Activated CD4-positive, alpha-beta memory T cell treated with anti-CD3 and anti-CD28 coated beads for 36 hours (primary cell): ENCODE measurements at places on chromosomes 11 and 22. TPM values are rescaled to one million over a fixed set of nuclear protein-coding genes. Genes with fewer than 3 reads are reported as not detected.

DNA sequence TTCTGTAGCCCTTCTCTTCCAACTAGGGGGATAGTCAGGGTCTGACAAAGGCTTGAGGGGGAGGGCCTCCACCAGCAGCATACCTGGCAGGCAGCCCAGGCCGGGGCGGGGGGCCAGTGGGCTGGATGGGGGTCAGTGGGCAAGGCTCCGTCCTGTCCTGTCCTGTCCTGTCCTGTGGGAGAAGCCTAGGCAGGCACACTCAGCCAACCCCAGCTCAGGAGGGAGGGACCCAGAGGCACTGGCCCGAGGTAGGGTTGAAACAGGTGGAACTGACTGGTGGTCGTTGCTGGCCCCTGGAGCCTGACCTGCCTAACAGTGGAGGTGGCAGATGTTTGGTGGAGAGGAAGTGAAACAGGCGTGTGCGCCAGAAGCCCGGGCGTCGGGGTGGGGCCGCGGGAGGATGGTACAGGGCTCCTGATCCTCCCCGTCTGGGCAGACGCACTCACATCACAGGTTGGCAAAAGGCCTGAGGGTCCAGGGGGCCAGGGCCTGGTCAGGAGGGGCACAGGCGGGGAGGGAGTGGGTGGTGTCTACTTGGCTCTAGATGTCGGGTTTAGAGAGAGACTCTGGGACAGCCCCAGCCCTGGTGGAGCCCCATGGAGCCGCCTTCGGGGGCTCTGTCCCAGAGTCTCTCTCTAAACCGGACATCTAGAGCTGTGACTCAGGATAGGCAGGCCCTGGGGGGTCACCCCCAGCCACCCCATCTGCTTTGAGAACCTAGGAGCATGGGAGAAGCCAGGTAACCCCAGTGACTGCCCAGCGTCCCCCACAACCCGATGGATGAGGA is 32.5 kb upstream of the GRAMD4 start:
- no peak overlapping the region for H3K27ac ChIP-seq
- no peaks in the 10 kb centered on the region for H3K27me3 ChIP-seq
- DNase-seq, result peak; percentile 50
- H3K36me3 ChIP-seq, result no peaks in the 10 kb centered on the region
- H3K4me3 ChIP-seq, result peak overlapping the region; percentile 42

DNA sequence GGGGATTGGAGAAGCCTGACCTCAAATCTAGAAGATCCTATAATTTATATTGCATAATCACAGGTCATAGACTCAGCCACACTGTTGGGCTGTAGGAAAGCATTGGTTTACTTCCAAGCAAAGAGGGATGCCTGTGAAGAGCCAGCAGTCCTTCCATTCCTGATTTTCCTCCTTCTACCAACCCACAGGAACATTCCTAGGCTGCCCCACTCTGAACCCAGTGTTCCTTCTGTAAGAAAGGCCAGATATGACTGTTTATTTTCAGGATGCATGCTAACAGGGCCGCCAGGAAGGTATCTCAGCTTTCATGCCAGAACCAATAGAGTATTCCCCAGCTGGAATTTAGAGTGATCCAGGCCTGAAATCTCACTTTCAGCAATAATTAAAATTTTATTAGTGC is 197.1 kb downstream of the ETS1 start:
- DNase-seq, result no peak
- H3K36me3 ChIP-seq, result no peaks in the 10 kb centered on the region
- H3K4me3 ChIP-seq, result no peak overlapping the region
- no peak overlapping the region for H3K27ac ChIP-seq

DNA sequence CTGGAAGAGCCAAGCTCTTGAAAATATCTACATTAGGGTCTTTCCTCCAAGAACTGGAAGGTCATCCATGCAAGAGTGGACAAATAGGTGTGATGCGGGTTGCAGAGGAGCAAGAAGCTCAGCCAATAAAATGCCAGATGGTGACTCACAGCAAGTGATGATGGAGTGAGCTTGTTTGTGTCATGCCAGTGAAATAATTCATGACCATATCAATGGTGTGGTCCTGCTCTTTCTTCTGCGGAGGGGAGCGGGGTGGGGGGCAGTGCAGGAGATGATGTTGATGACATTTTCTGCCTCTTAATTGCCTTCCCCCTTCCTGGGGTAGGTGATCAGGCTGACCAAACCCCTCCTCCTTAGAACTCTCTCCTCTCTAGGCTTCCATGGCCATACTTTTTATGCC is 118.5 kb upstream of the TIMP3 start:
- H3K4me1 ChIP-seq, result no peaks in the 10 kb centered on the region
- no peak overlapping the region for H3K27ac ChIP-seq
- DNase-seq, result no peak
- no peak overlapping the region for H3K4me3 ChIP-seq
- peaks cover 33% of the 10 kb centered on the region for H3K27me3 ChIP-seq

GRCh38 chr11:63896071-63896470 is 20.9 kb downstream of the RCOR2 start:
- peaks cover 24% of the 10 kb centered on the region for H3K4me1 ChIP-seq
- H3K4me3 ChIP-seq, result no peak overlapping the region
- no peaks in the 10 kb centered on the region for H3K27me3 ChIP-seq
- H3K36me3 ChIP-seq, result peaks cover 40% of the 10 kb centered on the region
- no peak for DNase-seq
- H3K27ac ChIP-seq, result no peak overlapping the region

GRCh38 chr11:102900346-102900745 is 25.6 kb upstream of the MMP12 start:
- no peaks in the 10 kb centered on the region for H3K36me3 ChIP-seq
- no peak overlapping the region for H3K4me3 ChIP-seq
- no peaks in the 10 kb centered on the region for H3K4me1 ChIP-seq
- H3K27ac ChIP-seq, result no peak overlapping the region
- H3K27me3 ChIP-seq, result peaks cover 4% of the 10 kb centered on the region
- DNase-seq, result no peak

DNA sequence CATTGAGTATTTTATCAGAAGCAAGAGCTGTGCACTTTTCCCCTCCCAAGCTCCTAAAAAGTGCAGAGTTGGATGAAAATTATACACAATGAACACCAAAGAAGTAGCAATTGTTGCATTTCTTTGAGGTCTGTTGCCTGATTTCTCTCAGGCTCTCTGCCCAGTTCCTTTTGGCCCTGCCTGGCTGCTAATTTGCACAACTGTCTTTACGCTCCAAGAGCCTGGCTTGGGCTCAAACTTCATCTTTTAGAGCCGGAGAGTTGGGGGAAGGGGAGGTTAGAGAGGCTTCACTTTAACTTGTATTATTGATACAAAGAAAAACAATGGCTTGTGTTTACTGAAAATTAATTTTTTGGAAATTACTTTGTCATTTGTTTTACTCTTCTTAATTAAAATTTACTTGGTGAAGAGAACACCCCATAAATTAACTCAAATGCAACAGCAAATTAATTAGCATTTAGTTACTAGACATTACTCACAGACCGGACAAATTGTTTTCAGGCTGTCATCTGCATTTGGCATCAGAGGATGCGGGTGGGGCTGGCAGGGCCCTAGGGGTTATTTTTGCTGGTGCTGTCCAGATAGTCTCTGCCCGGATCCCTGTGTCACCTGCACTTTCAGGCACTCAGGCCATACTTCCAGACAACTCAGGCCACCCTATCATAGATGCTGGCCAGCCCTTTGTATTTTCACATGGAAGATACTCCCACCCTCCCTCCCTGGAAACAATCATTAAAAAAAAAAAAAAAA is 407.3 kb downstream of the NXPE2 start:
- no peak overlapping the region for H3K4me3 ChIP-seq
- no peak overlapping the region for H3K27ac ChIP-seq
- H3K27me3 ChIP-seq, result peaks cover 3% of the 10 kb centered on the region
- DNase-seq, result no peak

DNA sequence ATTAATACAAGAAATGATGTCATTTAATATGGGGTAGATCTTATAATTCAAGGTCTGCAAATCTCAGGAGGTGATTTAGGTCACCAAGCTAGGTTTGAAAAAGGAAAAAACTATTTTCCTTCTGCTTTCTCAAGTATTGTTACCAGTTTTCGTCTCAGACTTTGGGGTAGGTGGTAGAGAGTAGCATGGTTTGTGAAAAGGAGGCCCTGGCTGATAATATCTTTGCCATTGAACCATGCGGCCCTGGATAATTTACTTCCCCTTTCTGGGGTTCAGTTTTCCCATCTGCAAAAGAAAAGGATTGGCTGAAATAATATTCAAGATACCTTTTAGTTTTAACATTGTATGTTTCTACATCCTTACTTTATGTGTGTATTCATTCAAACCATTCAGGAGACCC is 92.1 kb downstream of the WNT11 start:
- H3K27ac ChIP-seq, result no peak overlapping the region
- no peaks in the 10 kb centered on the region for H3K27me3 ChIP-seq
- H3K4me3 ChIP-seq, result no peak overlapping the region
- H3K36me3 ChIP-seq, result peaks cover 10% of the 10 kb centered on the region

- peak; percentile 27 for DNase-seq
- H3K27me3 ChIP-seq, result peaks cover 8% of the 10 kb centered on the region
- no peak overlapping the region for H3K27ac ChIP-seq
- peaks cover 12% of the 10 kb centered on the region for H3K36me3 ChIP-seq
- H3K4me1 ChIP-seq, result peaks cover 9% of the 10 kb centered on the region
Measured at GRCh38 chr11:68989936-68990606, 9.3 kb upstream of the MRGPRD start.

DNA sequence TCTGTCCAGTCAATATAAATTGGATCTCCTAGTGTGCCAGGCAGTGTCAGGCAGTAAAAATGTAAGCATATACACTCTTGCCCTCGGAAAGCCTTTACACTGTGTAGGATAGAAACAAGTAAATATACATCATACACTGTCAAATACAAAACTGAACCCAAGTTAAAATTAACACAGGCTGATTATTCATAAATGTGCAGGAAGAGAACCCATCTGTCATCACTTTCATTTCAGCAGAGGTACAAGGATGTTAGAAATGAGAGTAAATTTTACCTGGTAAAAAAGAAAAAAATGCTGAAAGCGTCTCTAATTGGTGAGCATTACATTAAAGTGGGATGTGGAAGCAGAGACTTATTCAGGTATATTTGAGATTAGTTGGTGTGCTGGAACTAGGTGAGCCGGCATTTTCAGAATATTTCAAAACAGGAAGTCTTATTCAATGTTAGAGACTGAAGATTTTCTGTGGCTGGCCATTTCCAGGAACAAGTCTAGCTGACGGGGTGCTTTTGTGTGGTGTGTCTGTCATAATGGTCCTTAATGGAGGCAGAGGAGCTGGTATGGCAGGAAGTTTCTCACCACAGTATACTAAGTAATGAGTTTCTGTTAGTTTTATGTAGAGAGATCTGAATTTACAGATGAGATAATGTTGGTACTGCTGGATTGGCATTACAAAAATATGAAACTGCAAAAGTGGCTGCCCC is 192.6 kb downstream of the CASP12 start:
- H3K27ac ChIP-seq, result peak overlapping the region; percentile 89
- H3K36me3 ChIP-seq, result peaks cover 4% of the 10 kb centered on the region
- DNase-seq, result peak; percentile 87

The ZBTB44 gene
- 33.4 TPM for total RNA-seq

The PDGFD gene
- total RNA-seq, result not detected

The SLC22A12 gene
- not detected for total RNA-seq

The IL17REL gene
- total RNA-seq, result 1.1 TPM

The FANCF gene
- 10.5 TPM for total RNA-seq

The IGF2 gene
- total RNA-seq, result 27.0 TPM
